Right forelimb (tissue), 1 donor: ENCODE measurements at places on chromosomes 7 and 10.

DNA sequence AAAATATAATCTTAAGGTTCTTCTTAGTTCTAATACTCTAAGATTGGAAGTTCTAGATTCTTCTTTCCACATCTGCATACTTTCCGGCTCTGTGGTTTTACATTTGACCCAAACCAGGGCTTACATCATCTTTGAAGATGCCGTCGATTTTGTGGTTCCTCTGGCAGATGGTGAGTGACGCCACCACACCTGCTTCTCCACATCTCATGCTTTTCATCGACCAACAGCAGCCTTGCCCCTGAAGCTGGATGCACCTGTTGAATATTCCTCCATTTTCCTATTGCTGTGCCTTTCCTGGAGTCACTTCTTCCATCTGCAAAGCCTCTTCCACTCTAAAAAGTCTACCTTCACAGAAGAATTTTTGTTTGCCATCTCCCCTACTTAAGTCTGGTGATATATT, 121.3 kb downstream of the PRKCQ start:
- no peak for DNase-seq

GRCh38 chr7:92695308-92696261, 105.4 kb upstream of the FAM133B start:
- peak; percentile 83 for DNase-seq

GRCh38 chr7:155524018-155524556, 22.3 kb downstream of the CNPY1 start:
- no peak for DNase-seq

DNA sequence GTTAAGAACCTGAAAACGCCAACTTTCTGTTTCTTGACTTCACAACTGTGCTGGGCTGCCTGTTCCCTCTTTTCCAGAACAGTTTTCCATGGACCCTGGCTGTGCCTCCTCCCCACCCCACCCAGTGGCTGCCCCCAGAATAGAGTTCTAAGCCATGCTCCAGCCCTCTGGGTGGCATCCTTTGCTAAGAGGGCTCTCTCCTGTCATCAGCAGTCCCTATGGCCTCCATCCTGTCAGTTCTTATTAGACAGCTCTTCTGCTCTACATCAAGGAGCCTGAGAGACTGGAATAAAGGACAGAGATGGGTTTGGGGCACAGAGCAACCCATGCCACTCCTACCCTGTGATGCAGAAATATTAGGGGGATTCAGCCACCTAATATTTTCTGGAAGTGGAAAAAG, 13.9 kb upstream of the LRRC4 start:
- no peak for DNase-seq

- peak; percentile 17 for DNase-seq
These were observed 201.8 kb upstream of the PPP2R2D start for GRCh38 chr10:131698986-131699385.

GRCh38 chr10:36738738-36739431, 386.5 kb upstream of the ANKRD30A start:
- no peak for DNase-seq

DNA sequence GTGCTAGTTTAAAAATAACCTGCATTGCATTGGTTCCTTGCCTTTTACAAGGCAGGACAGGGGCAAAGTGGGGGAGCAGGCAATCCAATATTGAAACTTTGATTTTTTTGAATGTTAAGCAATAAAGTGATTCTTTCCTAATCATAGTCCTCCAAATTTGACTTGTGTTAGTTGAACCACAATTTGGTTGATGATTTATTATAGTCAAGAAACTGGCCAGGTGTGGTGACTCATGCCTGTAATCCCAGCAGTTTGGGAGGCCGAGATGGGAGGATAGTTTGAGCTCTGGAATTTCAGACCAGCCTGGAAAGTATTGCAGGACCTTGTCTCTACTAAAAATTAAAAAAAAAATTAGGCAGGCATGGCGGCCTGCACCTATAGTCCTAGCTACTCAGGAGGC, 27.9 kb upstream of the ABLIM1 start:
- DNase-seq: no peak

- no peak for DNase-seq
These were observed 28.2 kb downstream of the ARHGAP21 start for GRCh38 chr10:24695452-24695851.

DNA sequence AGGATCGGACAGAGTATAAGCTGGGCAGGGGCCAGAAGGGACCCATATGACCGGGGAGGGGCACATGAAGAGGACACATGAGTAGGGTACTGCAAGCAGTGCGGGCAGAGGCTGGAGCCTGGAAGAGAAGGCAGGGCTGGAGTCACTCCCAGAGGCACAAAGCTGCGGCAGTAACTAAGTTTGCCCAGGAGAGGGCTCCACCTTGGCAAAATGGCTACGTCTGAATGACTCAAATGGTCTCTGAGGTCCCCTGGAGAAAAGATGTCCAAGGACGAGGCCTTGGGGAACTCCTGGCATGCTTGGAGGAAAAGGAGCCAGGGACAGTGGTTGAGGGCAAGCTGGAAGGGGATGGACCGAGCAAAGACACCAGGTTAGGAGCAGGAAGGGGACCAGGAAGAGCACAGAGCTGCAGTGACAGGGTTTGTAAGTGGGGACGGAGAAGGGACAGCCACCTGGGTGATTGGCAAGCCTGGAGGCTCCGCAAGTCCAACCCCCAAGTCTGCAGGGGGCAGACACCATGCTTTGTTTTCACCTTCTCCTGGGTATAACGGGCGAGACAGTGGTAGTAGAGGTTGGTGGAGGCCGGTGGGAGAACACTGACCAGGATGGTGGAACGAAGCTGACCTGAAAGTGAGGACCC, 43.1 kb upstream of the LBX1 start:
- DNase-seq: peak; percentile 74

- DNase-seq: peak; percentile 17
These were observed 60.7 kb upstream of the DNAJB6 start for GRCh38 chr7:157276091-157276561.

DNA sequence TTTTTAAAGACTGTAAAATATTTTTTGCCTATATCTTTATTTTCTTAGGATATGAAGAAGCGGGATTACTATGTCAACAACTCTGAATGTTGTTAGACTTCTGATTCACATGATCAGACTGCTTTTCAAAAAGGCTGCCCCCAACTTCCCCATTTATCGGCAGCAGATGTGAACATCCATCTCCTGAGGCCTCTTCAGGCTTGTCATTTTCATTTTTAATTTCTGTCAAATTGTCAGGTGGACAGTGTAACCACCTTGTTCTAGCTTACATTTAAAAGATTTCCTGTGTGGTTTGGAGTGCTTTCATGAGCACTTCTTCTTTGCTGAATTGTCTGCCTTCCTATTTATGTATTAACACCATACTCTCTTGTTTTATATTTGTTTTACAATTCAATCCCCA, 78.8 kb upstream of the GSDME start:
- DNase-seq: no peak

DNA sequence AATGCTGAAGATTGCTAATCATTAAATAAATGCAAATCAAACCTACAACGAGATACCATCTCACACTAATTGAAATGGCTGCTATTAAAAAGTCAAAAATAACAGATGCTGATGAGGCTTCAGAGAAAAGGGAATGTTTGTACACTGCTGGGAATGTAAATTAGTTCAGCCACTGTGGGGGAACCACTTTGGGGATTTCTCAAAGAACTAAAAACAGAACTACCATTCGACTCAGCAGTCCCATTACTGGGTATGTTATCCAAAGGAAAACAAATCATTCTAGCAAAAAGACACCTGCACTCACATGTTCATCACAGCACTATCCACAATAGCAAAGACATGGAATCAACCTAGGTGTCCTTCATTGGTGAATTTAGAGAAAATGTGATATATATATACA, 379.0 kb upstream of the CNTNAP2 start:
- no peak for DNase-seq

DNA sequence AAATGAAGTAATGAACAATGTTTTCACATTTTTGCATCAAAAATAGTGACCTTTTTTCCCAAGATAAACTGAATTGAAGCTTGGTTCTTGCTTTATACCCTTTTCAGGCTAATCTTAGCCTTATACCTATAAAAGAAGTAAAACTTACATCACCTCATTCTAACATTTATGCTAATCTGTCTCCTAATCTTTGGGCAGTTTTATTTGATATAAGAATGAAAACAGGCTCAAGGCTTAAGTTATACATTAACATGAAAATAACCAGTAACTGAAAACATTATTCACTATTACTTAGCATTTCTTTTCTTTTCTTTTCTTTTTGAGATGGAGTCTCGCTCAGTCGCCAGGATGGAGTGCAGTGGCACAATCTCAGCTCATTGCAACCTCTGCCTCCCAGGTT, 113.1 kb downstream of the HIBADH start:
- DNase-seq: no peak

- no peak for DNase-seq
These were observed 54.0 kb upstream of the GLCCI1 start for GRCh38 chr7:7914547-7914946.

DNA sequence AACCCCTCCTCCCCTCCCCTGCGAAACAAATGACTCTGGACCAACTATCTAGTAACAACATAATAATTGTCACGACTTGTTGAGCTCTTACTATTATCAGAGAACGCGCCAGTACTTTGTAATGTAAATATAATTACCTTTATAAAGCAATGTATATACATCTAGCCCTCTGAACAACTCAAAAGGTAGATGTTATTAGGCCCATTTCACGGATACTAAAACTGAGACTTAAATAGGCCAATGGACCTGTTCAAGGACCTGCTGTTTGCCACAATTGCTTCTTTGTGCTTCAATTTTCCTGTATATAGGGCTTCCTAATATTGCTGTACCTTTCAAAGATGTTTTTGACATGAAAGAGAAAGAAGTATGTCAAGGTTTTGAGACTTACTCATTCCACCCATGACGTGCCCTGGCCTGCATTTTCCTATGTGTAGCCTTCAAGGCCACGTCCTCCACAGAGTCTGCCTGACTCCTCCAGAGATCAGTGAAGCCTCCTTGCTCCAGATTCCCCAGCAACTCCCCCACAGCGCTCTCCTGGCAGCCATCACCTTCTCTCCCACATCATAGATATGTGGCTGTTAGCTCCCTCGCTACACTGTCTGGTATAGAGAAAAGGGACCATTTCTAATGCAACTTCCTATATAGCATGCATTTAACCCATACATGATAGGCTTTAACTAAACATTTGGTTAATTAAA, 156.6 kb downstream of the SKIDA1 start:
- DNase-seq: no peak

DNA sequence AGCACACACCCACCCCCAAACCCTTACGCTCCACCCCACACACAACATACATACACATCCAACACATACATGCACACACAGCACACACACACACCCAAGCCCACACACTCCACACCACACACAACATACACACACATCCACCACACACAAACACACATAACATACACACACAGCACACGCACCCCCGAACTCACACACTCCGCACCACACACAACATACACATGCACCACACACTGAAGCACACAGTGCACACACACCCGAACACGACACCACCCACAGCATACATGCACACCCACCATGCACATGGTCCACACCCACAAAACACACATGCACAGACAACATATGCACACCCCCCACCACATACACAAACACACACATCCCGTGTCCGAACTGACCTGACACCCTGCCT, 2.0 kb downstream of the PRAP1 start:
- DNase-seq: no peak

DNA sequence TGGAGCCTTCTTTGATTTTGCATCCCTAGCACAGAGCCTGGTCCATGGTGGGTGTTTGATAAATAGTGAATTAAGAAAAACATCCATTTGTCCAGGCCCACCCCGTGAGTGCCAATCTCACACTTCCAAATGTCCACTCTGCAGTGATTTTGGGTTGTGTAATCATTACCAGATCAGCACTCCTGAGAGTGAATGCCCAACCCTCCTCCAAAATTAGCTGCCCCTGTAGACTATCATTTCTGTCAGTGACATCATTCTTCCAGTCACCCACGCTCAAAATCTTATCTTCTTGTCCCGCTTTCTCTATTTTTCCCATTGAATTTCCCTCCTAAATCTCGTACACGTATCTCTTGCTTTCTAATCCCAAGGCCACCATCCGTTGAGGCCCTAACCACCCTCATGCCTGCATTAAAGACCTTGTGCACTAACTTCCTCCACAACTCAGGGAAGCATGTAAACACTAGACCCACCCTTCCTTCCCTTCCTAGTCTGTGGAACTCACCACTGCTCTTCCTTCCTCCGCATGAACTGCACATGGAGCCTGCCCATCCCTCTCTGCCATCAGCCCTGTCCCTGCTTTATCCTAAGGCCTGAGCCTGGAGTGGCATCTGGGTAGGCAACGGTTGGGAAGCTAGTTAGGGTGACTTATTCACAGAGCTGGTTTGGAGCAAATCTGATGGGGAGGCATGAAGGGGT, 32.8 kb downstream of the PIK3AP1 start:
- DNase-seq: no peak
